MCF 10A (cell line): ENCODE measurements at places on chromosomes 4 and X. TPM values are rescaled to one million over a fixed set of nuclear protein-coding genes. Genes with fewer than 3 reads are reported as not detected.

- H3K27ac ChIP-seq = no peak overlapping the region
- H3K27me3 ChIP-seq = peaks cover 19% of the 10 kb centered on the region
- no peak overlapping the region for H3K4me3 ChIP-seq
- no peak for DNase-seq
- H3K36me3 ChIP-seq = peaks cover 6% of the 10 kb centered on the region
Measured at GRCh38 chr4:1465173-1466033, 59.2 kb upstream of the NKX1-1 start.

GRCh38 chr4:152516156-152516555, 19.7 kb downstream of the FBXW7 start:
- H3K36me3 ChIP-seq = peaks cover 13% of the 10 kb centered on the region
- peak overlapping the region; percentile 66 for H3K27ac ChIP-seq
- peaks cover 30% of the 10 kb centered on the region for H3K4me1 ChIP-seq
- H3K27me3 ChIP-seq = no peaks in the 10 kb centered on the region
- no peak overlapping the region for H3K4me3 ChIP-seq

DNA sequence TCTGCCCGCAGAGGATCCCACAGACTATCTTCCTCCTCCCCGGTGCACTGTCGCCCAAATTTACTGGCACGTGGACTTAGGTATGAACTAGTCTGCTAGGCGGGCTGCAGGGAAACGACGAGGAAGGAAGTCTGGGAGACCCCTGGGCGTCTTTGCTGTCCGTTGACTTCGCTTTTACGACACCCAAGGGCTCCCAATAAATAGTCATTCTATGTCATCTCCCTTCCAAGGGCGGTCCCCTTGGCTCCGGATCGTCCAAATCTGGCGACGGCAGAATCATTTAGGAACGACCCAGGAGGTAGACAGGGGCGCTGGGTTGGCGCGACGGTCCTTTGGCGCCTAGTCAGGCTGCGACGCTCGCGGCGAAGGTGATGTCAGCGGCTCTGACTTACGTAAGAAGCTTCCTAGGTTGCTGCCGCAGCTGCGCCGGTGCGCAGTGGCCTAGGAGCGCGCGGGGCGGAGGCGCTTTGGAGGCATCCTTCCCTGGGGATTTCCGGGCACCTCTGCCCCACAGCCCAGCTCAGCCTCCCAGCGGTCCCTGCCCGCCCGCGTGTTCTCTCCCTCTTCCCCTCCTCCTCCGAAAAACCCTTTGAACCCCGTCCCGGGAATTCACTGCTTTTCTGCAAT, 2.2 kb downstream of the NHS start:
- H3K36me3 ChIP-seq = no peaks in the 10 kb centered on the region
- H3K27ac ChIP-seq = peak overlapping the region; percentile 61

GRCh38 chr4:30116401-30116800, 603.8 kb upstream of the PCDH7 start:
- H3K27me3 ChIP-seq = no peaks in the 10 kb centered on the region
- H3K4me3 ChIP-seq = no peak overlapping the region
- no peak for DNase-seq
- no peaks in the 10 kb centered on the region for H3K36me3 ChIP-seq
- no peak overlapping the region for H3K27ac ChIP-seq

The TCEAL9 gene
- total RNA-seq = 40.3 and 63.9 TPM in 2 replicates

The TENM3 gene
- 34.1 and 44.4 TPM in 2 replicates for total RNA-seq
